NCI-H1092 (cell line): ENCODE measurements at places on chromosomes 2 and 18.

- no peak for DNase-seq
Observed at GRCh38 chr2:42127425-42128424, 41.4 kb upstream of the EML4 start.

DNA sequence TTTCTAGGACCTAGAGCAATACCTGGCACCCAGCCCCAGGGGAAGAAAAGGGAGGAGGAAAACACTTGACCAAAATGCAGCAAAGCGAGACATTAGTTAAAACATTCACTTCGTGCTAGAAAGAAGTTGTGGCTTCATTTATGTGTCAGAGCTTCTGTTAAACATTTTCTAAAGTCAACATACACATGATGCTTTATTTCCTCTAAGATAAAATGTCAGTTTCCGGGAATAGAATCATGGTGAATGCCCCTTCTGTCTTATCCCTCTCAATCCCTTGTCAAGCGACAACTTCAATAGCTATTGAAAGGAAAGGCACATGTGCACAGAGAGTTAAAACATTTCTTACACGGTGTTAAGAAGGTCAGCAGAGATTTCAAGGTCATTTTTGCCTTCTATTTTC, 404.6 kb upstream of the CWC22 start:
- DNase-seq: no peak

- DNase-seq: no peak
Observed at GRCh38 chr2:174673876-174674275, 76.3 kb upstream of the WIPF1 start.

- no peak for DNase-seq
Observed at GRCh38 chr2:226638576-226638975, 161.0 kb downstream of the IRS1 start.

GRCh38 chr2:217680381-217680780, 322.4 kb downstream of the TNS1 start:
- DNase-seq: no peak

- DNase-seq: no peak
Observed at GRCh38 chr2:219247678-219248642, 2.7 kb downstream of the STK16 start.

DNA sequence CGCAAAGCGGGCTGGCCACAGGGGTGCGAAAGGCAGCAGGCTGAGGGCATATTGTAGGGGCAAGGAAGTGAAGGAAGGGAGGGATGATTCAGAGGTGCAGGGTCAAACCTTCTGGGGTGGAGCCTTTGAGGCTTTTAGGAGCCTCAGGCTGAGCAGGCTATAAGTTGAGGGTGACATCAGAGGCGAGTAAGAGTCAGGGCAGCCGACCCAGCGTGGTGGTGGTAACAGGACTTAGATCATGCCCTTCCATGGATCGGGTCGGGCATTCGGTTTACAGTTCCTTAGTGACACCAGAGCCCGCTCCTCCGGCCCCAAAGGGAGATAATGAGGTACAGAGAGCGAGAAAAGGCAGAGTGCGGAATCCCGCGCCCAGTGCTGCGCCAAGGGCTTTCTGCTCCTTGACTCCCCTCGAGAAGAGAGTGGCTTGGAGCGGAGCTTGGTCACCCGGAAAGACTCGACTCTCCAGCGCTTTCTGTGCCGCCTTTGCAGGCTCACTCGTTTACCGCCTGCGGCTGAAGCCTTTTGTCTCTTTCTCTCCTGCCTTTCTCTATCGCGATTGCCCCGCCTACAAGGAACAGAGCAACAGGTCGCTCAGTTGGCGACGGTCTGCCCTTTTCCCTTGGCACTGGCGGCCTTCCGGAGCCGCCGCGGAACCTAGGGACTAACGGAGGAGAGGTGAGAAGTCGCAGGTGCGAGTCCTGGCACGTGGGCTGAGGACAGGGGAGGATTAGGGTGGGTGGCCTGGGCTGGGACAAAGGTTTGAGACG, 720 bp downstream of the LBX2 start:
- DNase-seq: no peak

GRCh38 chr2:203252818-203253217, 14.0 kb downstream of the CYP20A1 start:
- no peak for DNase-seq

GRCh38 chr2:225584796-225585195, 185.3 kb downstream of the NYAP2 start:
- DNase-seq: peak; percentile 3

- no peak for DNase-seq
Observed at GRCh38 chr2:196080526-196080925, 11.9 kb upstream of the DNAH7 start.

DNA sequence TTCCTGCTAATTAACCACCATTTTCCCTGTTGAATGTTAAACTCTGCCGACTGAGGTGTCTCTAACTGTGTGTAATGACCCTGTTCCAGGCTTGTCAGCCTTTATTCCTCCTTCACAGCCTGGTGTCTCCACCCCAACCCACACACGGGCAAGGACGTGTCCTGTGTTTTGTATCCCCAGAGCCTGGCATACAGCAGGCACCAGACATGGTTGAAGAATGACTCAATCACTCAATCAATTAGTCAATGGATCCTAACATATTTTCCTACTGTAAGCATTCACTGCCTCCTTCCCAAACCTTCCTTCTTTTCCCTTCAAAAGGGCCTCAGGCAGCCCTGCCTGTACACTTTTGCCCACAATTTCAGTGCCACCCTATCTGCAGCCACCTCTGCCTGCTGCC, 2.7 kb upstream of the TNS1 start:
- no peak for DNase-seq

GRCh38 chr2:202378662-202379358, 2.7 kb downstream of the BMPR2 start:
- no peak for DNase-seq

DNA sequence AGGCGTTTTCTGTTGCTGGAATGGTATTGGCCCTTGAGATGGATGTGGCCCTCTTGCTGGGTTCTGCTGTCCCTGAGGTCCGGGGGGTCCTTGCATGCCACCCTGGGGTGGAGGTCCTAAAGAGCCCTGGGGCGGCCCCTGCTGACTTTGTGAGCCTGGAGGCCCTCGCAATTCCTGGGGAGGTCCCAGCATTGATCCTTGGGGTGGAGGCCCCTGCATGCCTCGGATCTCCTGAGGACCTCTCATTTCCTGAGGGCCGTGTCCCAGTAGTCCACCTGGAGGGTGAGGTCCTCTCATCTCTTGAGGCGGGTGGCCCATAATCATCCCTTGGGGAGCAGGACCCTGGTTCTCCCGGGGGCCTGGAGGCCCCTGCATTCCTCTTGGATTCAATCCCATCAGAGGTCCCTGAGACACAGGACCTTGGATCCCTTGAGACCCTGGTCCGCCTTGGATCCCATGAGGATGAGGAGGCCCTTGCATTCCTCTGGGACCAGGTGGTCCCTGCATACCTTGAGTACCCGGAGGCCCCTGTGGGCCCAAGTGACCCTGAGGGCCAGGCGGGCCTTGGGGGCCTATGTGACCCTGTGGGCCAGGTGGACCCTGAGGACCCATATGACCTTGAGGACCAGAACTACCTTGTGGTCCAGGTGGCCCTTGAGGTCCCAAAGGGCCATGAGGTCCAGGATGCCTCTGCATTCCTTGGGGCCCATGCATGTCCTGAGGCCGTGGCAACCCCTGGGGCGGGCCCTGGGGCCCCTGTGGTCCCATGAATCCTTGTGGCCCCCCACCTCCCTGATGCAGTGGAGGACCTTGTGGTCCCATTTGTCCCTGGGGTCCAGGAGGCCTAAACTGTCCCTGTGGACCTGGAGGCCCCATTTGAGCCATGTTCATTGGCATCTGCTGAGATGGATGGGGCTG, 18.3 kb downstream of the SFT2D3 start:
- no peak for DNase-seq

GRCh38 chr2:2932692-2933305, 444.8 kb downstream of the EIPR1 start:
- DNase-seq: no peak

DNA sequence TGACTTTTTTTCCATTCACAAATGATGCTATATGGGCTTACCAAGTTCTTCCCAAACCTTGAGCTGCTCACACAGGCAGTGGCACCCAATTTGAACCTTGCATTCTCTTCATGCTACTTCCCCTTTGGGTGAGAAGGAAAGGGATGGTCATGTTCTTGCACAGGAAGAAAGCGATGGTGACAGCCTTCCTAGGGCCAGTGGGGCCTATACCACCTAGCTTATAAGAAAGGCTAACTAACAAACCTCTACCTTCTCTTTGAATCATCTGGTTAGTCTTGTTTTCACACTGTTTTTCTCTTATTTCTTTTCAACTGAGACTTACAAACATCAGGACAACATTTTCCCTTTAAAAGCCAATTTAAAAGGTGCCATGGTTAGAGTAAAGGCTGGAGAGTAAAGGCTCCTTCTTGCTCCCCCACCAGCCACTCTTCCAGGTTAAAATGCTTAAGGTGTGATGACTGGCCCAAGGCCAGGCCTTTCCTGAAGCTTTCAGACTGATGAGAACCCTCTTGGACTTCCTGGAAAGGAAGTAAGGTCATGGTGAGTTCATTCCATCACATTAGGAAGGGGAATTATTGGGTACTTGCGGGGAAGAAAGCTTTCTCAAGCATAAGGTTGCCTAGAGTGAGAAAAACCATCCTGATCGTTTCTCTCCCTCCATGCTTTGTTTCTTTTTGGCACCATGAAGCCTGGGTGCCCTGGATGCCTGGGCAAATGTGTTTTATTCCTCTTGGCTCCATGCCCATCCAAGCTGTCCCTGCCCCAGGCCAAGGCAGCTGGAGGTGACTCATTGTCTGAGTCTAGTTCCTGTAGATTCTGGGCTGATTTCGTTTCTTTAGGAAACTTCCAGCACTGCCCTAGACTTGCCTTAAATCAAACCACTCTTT, 41.4 kb upstream of the ITGB6 start:
- no peak for DNase-seq

GRCh38 chr2:7974936-7975335, 706.9 kb upstream of the ID2 start:
- DNase-seq: no peak
